T-helper 17 cell (primary cell): ENCODE measurements at places on chromosomes 6 and 20.
A peak's percentile ranks its signal among the peaks of the same experiment; 100 is the strongest.

DNA sequence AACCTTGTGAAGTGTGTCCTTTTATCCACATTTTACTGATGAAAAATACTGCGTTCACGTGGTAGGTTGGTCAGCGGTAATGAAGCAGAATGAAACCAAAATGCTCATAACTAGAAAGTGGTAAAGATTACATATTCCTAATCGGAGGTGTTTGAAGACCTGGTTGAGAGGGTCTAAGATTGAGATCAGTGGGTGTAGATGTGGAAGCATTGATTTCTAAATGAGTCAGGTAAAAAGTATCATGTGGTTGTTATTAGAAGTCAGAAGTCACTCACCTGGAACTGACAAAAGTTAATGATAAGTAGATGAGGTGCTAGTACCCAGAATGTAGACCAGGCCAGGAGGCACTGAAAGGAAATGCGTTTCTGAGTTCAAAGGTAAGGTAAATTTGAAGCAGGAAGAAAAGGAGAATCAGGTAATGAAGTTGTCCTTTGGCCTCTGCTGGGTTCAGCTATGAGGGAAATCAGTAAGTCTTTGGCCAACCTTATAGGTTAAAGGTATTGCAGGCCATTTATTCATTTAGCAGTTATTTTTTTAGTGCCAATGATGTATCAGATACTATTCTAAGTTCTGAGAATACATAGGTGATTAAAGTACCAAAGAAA, 31.2 kb downstream of the FAM83B start:
- no peak for DNase-seq

DNA sequence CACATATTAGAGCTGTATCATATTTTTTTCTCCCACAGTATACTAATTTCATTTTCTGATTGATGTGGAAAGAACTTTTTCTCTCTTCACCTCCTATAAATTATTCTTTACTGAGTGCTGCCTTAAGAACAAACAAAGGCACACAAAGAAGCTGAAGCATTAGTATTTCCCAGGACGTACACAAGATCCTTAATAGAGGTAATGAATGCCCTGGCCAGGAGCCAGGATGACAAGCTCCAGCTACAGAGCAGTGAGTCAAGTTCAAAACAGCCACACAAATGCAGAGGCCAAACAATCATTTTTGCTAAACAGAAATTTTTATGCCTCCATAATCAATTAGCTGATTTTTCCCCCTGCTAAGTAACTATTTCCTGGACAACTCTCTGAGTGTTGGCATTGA, 639.6 kb downstream of the EPHA7 start:
- no peak for DNase-seq

DNA sequence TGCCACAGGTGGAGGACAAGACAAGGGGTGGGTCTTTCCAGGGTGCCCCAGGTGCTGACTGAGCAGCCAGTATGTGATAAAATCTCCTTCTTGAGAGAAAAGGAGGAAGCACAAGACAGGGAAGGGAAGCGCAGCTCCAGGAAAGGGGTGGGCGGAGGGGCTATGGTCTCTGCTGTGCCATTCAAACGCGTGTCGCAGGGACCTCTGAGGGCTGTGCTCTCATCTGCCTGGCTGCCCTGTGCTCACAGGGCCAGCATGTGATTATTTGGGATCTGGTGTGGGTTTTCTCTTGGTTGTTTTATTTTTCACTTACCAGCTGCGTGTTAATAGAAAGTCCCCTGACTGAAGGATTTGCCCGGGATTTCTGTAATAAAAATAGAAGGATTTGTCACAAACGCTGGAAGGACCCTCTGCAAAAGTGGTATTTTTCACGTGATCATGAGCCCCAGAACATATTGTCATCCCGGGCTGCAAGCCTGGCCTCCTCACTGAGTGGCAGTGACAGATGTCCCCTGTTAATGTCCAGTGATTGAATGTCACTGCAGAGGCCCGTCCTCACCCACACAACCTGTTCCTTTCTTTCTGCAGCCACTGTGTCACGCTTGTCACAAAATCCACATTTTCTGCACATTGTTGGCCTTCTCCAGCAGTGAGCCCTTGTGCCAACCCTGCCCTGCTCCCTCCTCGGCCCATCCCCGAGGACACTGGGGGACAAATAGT, 35.0 kb upstream of the VSX1 start:
- DNase-seq: no peak

DNA sequence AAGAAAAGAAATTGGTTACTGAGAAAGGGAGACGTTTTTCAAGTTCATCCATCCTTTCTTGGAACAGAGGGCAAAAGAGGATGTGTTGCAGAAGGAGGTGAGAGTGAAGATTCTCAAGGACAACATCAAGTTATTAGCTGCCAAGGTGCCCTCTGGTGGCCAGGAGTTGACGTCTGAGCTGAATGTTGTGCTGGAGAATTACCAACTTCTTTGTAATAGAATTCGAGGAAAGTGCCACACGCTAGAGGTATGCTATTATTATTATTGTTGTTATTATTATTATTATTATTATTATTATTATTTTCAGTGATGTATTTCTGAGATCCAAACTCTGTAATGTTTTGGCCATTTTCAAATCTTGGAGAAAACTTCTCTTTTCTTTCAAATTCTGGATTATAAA, 197.0 kb downstream of the UTRN start:
- peak; percentile 38 for DNase-seq

DNA sequence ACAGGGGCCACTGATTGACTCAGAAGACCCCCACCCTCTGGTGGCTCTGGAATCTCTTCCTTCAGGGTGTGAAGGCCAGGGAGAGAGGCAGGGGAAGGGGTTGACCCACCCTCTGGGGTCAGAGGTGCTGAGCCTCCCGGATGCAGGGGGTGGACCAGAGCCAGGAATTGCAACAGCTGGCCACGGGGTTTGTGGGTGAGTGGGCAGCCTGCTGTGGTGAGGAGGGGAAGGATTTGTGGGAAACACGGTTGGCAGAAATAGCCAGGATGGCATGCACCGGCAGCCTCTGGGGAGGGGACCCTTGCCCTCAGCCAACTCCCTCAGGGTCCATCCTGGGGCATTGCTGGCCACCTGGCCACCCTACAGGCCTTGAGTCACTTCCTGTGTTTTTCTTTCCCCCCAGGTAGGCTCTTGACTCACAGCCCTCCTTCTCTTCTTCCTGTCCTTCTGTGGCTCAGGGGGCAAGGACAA, 92.8 kb downstream of the MRPL14 start:
- no peak for DNase-seq

- DNase-seq: no peak
Observed at GRCh38 chr6:144449911-144450597, 164.9 kb downstream of the UTRN start.

DNA sequence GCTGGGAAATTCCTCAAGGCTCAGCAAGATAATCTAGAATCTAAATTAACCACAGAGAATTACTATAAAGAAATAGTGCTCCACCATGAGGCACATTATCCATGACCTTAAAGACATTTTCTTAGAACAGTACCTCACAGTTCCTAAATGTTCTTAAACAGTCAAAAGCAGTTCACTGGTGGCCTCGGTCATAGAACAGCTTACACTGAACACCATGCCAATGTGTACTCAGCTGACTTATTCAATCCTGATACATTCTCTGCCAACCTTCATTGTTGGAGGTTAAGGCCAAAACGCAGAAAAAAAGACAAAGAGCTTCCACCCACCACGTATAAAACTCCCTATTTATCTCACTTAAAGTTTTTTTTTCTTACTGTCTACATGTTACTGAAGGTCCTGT, 21.8 kb upstream of the TMEM170B start:
- no peak for DNase-seq
